Gastroesophageal sphincter (tissue), 4 donors: ENCODE measurements at places on chromosomes 2 and 18. TPM values are rescaled to one million over a fixed set of nuclear protein-coding genes. Genes with fewer than 3 reads are reported as not detected.

DNA sequence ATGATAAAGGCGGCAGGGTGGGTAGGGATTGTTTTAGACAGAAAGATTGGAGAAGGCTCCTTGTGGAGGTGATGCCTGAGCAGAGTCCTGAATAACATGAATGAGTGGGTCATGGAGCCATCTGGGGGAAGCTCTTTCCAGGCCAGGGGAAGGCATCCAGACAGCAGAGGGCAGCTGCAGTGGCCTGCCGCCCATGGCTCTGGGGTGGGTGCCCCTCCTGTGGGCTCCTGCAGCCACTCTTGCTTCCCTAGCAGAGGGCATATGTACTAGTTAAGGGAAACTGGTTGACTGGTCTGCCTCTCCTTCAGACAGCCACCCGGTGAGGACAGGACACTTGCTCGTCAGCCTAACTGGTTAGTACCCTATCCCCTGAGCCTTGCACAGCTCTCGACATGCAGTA is 46.5 kb upstream of the SLC1A4 start:
- no peak for ATAC-seq

GRCh38 chr2:118981632-118982031 is 39.6 kb downstream of the MARCO start:
- ATAC-seq, result no peak

- ATAC-seq, result no peak
Observed at GRCh38 chr2:143425896-143426295, 296.7 kb downstream of the ARHGAP15 start.

The NT5C1B gene
- 0.39 TPM for total RNA-seq

GRCh38 chr18:26566874-26567555 is 18.7 kb upstream of the KCTD1 start:
- ATAC-seq, result no peak

The SLC19A3 gene
- not detected for total RNA-seq

- no peak for ATAC-seq
Observed at GRCh38 chr2:65053199-65053598, 3.0 kb upstream of the CEP68 start.

The ERFE gene
- total RNA-seq, result 0.94 TPM

DNA sequence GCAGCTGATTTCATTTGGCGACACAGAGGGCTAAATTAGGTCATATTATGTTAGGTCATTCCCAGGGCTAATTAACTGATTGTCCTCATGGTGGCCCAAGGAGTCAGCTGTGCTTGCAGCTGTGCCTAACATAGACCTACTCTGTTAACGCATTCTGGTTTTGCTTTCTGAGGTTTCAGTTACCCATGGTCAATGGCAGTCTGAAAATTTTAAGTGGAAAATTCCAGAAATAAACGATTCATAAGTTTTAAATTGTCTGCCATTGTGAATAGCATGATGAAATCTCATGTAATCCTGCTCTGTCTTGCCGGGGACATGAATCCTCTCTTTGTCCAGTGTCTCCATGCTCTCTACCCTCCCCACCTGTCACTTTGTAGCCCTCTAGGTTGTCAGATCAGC is 168.7 kb downstream of the KCNS3 start:
- ATAC-seq, result no peak

- peak; percentile 33 for ATAC-seq
Observed at GRCh38 chr18:76958692-76959341, 136.5 kb downstream of the ZNF236 start.

The SLC8A1 gene
- 168 TPM for total RNA-seq

- peak; percentile 51 for ATAC-seq
Observed at GRCh38 chr2:222613715-222614331, 42.1 kb downstream of the FARSB start.

The RANBP2 gene
- 87.8 TPM for total RNA-seq

The QPCT gene
- total RNA-seq, result 5.2 TPM

DNA sequence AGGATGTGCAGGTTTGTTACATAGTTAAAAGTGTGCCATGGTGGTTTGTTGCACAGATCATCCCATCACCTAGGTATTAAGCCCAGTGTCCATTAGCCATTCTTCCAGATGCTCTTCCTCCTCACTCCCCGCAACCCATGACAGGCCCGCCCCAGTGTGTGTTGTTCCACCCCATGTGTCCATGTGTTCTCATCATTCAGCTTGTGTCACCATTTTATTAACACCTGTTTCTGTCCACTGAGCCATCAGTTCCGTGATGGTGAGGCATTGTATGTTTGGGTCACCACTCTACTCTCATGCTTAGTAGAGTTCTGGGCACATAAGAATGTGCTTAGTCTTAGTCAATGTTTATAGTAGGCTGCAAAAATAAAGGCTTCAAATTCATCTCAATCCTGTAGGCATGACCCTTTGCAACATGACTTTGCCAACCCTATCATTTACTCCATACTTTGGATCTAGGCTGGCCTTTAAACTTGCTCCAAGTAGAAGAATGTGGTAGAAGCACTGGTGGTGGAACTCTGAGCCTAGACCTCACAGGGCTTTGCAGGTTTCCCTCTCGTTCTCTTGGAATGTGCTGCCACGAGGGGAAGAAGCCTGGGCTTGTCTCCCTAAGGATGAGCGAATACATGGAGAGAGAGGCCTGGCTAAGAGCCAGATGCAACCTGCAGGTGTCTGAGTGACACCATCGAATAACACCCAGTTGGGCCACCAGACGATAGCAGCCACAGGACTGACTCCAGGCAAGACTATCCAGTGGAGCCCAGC is 161.5 kb downstream of the NAPG start:
- no peak for ATAC-seq

DNA sequence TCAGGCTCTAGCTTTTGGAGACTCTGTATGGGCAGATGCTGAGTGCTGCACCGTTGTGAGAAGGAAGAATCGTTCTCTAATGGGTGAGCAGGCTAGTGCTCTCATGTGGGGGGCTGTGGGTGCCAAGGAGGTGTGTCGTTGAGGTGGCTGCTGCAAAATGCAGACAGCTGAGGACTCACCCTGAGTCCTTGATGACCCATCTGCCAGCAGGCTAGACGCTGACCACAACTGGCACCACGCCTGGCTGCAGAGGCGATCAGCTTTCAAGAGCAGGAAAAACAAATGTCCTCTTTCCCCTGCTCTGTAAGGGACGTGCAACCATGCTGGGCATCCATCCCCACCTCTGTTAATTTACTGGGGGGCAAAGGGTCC is 48.2 kb downstream of the HAUS1 start:
- ATAC-seq, result no peak

DNA sequence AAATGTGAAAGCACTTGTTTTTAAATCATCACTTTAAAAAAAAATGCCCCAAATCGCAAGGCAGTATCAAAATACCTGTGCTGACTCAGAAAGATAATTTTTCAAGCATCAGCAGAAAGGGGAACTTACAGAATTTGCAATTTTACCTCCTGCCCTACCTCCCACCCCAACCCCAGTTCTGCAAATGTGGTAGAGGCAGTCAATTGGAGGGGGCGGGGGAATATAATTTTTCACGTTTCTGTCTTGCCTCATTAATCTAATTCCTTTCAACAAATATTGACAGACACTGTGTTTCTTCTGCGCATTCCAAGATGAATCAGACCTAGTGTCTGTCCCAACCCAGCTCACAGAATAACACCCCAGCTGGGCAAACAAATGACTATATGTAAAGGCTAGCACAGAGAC is 76.8 kb downstream of the ALPK2 start:
- ATAC-seq, result no peak

GRCh38 chr2:143000599-143000998 is 123.1 kb downstream of the KYNU start:
- no peak for ATAC-seq

DNA sequence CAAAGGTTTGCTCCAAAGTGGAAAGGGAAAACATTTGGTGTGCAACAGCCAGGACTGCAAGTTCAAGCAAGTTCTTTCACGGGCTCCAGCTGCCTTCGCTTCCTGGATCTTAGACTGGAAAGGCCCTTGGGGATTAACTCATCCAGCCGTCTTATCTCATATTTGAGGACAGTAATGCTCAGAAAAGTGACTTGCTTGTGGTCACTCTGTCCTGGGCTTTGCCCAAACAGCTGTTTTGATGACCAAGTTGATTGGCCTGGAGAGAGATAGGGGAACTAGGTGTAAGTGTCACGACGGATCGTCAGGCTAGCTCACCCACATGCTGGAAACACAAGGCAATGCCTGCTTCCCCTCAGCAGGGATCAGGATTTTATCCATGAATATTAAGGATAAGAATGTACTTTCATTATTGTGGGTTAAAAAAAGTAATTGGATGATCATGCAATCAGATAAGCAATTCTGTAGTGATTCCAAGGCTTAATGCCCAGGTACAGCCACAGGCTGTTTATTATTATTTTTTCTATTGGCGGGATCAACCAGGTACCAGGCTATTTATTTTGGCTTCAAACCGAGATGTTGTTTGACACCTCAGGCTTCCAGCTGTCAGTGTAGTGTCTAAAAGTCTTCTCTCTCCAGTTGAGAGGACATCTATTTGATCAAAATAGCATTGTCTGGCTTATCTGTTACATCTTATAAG is 162.5 kb upstream of the EPAS1 start:
- ATAC-seq, result peak; percentile 64

The ITGA6 gene
- total RNA-seq, result 54.5 TPM

The ZNF638 gene
- total RNA-seq, result 88.1 TPM

GRCh38 chr2:46539327-46540276 is 60.2 kb downstream of the TMEM247 start:
- ATAC-seq, result no peak

The PLB1 gene
- total RNA-seq, result 3.0 TPM

- ATAC-seq, result no peak
Observed at GRCh38 chr2:122168799-122169198, 413.3 kb downstream of the TSN start.

DNA sequence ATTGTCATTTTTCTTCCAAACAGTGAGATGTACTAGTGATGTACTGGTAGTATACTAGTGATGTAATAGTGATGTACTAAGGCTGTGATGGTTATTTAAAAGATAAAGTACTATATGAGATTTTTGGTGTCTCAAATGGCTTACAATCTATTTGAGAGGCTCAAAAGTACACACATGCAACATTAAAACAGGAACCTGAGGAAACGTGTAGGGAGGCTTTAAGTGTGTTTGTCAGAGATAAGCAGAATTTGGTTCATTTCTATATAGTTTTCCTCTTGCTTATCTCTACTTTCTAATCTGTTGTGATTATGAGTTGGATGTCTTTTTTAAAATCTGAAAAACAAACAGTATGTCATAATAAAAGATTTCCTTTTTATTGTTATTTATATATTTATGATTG is 100.9 kb upstream of the SERTAD2 start:
- ATAC-seq, result no peak

GRCh38 chr2:98550165-98550564 is 58.1 kb downstream of the COA5 start:
- ATAC-seq, result no peak

DNA sequence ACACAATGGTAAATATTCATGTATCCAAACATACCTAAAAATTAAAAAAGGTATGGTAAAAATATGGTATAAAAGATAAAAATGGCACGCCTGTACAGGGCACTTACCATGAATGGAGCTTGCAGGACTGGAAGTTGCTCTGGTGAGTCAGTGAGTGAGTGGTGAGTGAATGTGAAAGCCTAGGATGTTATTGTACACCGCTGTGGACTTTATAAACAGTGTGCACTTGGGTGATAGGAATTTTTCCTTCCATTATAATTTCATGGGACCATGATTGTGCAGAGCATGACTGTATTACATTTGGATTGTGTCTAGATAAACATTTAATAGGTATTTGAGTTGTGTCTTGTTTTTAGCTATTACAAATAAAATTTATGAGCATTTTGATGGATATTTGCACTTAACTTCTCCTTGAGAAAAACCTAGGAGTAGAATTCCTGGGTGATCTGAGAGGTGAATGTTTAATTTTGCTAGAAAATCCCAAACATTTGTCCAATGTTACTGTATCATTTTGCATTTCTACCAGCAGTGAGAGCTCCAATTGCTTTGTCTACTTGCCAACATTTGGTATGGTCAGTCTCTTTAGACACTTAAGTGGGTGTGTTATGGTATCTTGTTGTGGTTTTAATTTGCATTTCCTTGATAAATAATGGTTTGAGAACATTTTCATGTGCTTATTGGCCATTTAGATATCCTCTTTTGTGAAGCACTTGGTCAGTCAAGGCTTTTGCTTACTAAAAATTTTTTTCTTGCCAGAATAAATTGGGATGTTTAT is 81.7 kb downstream of the BCL2L11 start:
- ATAC-seq, result no peak

The STARD6 gene
- not detected for total RNA-seq

- ATAC-seq, result no peak
Observed at GRCh38 chr18:76679259-76679658, 143.1 kb upstream of the ZNF236 start.

The CXCR4 gene
- 7.8 TPM for total RNA-seq

DNA sequence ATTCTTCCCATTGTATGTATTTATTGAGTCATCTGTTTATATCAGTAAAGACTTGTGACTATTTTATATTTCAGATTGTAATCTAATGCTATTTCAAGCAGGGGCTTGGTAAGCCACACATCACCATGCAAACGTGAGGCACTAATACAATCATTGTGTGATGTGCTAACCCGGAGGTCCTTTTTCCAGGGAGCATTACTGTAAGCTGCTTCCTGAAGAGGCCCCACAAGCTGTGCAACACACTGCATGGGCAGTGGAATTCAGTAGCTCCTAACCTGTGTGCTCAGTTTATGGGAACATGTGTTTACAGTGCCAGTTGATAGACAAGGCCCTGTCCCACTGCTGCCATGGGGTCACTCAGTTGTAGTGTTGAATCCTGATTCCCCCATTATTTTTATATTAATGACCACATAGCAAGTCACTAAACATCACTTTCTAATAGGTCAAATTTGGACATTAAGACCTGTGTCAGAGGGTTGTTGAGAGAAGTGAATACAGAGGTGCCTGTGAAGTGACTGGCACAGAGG is 162.9 kb downstream of the FHOD3 start:
- ATAC-seq, result no peak

- ATAC-seq, result no peak
Observed at GRCh38 chr2:898319-898718, 52.3 kb upstream of the SNTG2 start.

The HSBP1L1 gene
- total RNA-seq, result 23.8 TPM

DNA sequence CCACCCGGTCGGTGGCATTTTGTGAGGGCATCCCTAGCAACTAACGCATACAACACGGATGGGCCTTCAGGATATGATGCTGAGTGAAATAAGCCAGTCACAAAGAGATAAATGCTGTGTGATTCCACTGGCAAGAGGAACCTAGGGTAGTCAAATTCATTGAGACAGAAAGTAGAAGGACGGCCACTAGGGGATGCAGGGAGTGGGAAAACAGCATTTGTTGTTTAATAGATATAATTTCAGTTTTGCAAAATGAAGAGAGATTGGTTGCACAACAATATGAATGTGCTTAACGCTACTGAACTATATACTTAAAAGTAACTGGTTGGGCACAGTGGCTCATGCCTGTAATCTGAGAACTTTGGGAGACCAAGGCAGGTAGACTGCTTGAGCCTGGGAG is 112.9 kb downstream of the AFF3 start:
- ATAC-seq, result no peak
